CD8-positive, alpha-beta memory T cell (primary cell): ENCODE measurements at places on chromosomes 7 and 10.

- H3K36me3 ChIP-seq, result no peaks in the 10 kb centered on the region
- H3K4me3 ChIP-seq, result no peak overlapping the region
- DNase-seq, result no peak
- no peak overlapping the region for H3K27ac ChIP-seq
- H3K4me1 ChIP-seq, result no peaks in the 10 kb centered on the region
Measured at GRCh38 chr10:99558708-99559107, 26.0 kb downstream of the NKX2-3 start.

DNA sequence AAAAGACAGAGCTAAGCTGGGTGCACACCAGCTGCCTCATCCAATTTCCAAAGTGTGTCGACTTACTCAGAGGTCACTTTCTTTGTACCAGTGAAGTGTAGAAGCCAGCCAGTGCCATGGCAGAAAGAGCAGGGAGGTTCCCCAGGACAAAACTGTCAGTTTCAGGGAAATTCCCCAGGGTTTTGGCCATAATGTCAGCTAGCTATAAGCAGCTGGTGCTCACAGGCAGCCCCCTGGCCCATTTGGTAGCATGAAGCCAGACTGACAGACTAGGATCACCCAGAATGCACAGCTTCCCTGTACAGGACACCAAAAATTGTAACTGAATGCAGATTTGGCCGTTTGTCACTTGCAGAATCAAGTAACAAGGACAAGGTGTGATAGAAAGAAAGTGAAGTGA is 28.6 kb downstream of the MRPL32 start:
- no peak for DNase-seq
- H3K27me3 ChIP-seq, result no peaks in the 10 kb centered on the region
- H3K36me3 ChIP-seq, result no peaks in the 10 kb centered on the region

DNA sequence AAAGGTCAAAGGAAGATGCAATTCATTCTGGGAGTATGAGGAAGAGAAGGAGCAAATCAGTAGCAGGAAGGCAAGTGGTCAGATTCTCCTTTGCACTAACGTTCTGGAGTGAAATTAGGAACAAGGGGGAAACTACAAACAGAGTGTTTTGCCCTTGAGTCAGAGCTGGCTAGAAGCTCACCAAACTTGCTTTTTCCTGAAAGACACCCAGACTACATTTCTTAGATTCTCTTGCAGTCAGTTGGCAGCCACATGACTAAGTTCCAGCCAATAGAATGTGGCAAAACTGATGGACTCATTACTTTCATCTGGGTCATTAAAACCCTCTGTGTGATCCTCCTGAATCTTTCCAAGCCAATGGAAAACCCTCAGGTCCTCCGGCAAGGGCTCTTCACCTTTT is 18.6 kb upstream of the DLX5 start:
- no peaks in the 10 kb centered on the region for H3K4me1 ChIP-seq
- no peak for DNase-seq
- H3K4me3 ChIP-seq, result no peak overlapping the region
- no peak overlapping the region for H3K27ac ChIP-seq
- no peaks in the 10 kb centered on the region for H3K36me3 ChIP-seq

- H3K4me1 ChIP-seq, result no peaks in the 10 kb centered on the region
- H3K4me3 ChIP-seq, result no peak overlapping the region
- no peak overlapping the region for H3K27ac ChIP-seq
- H3K36me3 ChIP-seq, result no peaks in the 10 kb centered on the region
Measured at GRCh38 chr7:20030915-20031362, 186.2 kb downstream of the MACC1 start.

GRCh38 chr10:31123946-31124345 is 92.3 kb upstream of the ZNF438 start:
- no peak overlapping the region for H3K4me3 ChIP-seq
